ENCODE measurements at places on chromosomes 12 and 14. TPM values are rescaled to one million over a fixed set of nuclear protein-coding genes. Genes with fewer than 3 reads are reported as not detected.
A peak's percentile ranks its signal among the peaks of the same experiment; 100 is the strongest.

DNA sequence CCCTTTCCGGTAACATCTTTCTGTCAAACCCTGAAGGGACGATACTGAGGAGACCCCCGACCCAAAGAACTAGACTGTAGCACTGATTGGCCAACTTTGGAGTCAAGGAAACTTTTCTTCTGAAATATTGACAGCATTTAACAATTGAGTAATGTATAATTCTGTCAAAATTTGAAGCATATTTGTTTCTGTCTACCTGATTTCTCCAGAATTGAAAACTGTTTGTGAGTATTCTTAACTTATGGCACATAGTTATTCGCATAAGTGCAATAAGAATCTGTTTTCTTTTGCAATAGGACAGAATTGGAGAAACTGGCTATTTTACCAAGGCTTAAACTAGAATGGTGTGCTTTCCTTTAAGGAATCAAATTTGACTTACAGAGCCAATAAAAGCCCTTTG is 267.1 kb upstream of the FOXN3 start:
- H3K4me1 ChIP-seq = no peaks in the 10 kb centered on the region
- no peak overlapping the region for H3K27ac ChIP-seq
- H3K36me3 ChIP-seq = no peaks in the 10 kb centered on the region
- DNase-seq = no peak
- no peaks in the 10 kb centered on the region for H3K27me3 ChIP-seq
- H3K4me3 ChIP-seq = no peak overlapping the region

GRCh38 chr14:48792376-48793024 is 793.7 kb downstream of the RPS29 start:
- no peak for DNase-seq
- H3K36me3 ChIP-seq = no peaks in the 10 kb centered on the region
- no peaks in the 10 kb centered on the region for H3K27me3 ChIP-seq
- H3K4me3 ChIP-seq = no peak overlapping the region
- H3K27ac ChIP-seq = no peak overlapping the region

GRCh38 chr12:20627001-20627588 is 68.0 kb upstream of the SLCO1C1 start:
- peaks cover 35% of the 10 kb centered on the region for H3K4me1 ChIP-seq
- H3K4me3 ChIP-seq = no peak overlapping the region
- H3K27me3 ChIP-seq = no peaks in the 10 kb centered on the region
- no peak for DNase-seq

GRCh38 chr14:83320837-83321236 is 1787.2 kb upstream of the SEL1L start:
- H3K27me3 ChIP-seq = no peaks in the 10 kb centered on the region
- no peak for DNase-seq
- H3K4me1 ChIP-seq = no peaks in the 10 kb centered on the region
- H3K4me3 ChIP-seq = no peak overlapping the region

- no peak overlapping the region for H3K27ac ChIP-seq
- no peaks in the 10 kb centered on the region for H3K27me3 ChIP-seq
- no peak overlapping the region for H3K4me3 ChIP-seq
- H3K36me3 ChIP-seq = no peaks in the 10 kb centered on the region
Measured at GRCh38 chr14:81561084-81561775, 27.6 kb upstream of the SEL1L start.

DNA sequence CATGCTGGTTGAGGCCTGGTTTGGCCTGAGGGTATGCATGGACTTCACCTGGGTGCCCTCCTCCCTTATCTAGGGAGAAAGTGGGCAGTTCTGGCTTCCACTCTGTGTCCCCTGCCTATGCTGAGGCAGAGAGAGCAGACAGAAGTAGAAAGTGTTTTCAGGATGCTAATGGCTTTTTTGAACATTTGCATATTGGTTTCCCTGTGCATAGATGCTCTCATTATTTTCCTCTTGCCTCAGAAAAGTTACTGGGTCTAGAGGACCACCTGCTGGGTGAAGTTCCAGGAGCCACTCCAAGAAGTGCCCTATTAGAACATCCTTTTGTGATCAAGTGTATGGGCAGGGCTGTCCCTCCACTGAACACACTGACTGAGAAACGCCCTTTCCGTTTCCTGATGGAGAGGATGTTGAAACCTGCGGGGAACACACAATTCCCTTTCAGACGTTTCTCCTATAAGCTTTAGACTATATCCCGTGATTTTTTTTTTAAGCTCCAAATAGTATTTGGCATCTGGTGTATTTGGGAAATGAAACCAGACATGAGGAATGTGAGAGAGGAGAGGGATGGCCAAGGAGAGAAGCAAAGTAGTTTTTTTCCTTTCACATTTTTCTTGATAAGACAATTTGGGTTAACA is 66.6 kb downstream of the DAAM1 start:
- H3K27me3 ChIP-seq = no peaks in the 10 kb centered on the region
- peak; percentile 42 for DNase-seq
- H3K4me1 ChIP-seq = peaks cover 47% of the 10 kb centered on the region
- H3K27ac ChIP-seq = no peak overlapping the region

GRCh38 chr12:119476951-119477350 is 116.6 kb upstream of the TMEM233 start:
- no peaks in the 10 kb centered on the region for H3K4me1 ChIP-seq
- H3K27me3 ChIP-seq = no peaks in the 10 kb centered on the region
- H3K4me3 ChIP-seq = no peak overlapping the region
- no peaks in the 10 kb centered on the region for H3K36me3 ChIP-seq

The ST8SIA1 gene
- 5.1 TPM for total RNA-seq

The FOXN4 gene
- not detected for total RNA-seq

The SMIM41 gene
- 50.6 TPM for total RNA-seq

The CCDC196 gene
- not detected for total RNA-seq

All from tibial nerve (tissue), 4 donors.